ENCODE measurements at places on chromosomes 2 and 18.

- no peak for DNase-seq
Observed at GRCh38 chr18:24797981-24798380, 337.5 kb downstream of the HRH4 start.

DNA sequence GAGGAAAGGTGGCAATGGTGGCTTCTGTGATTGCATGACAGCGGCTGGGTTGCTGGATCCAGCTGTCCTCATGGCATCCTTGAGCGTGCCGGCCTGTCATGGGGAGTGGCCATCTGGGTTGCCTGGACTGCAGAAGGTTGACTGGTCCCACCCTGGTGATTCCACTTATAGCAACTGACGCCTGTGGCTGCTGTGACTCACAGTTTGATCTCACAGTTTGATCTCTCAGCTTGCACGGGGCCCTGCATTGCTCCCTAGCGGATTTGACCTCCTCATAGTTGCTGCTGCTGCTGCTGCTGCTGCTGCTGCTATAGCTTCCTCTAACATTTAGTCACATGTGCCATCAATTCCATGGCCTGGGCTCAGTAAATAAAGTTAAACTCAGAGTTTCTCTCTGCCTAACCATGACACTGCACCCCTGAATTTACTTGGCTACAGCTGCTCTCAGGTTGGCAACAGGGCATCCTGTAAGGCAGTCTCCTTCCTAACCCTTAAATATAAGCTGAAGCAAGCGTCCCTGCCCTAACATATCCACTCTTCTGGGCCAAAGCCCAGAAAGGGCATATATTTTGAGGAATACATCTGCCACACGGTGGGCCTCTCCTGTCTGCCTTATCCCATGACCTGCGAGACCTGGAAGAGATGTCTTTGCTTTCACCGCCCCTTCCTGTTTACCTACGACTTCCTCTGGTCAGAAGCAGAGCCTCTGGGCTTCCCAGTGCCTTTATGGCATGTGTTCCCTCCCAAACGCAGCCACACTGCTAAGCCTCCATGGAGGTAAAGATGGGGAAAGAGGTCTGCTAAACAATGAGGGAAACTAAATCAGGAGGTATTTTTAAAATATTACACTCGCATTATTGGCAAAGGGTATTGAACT, 37.8 kb upstream of the CCDC150 start:
- peak; percentile 92 for DNase-seq

- DNase-seq = no peak
Observed at GRCh38 chr2:128469875-128470274, 151.2 kb upstream of the HS6ST1 start.

GRCh38 chr2:232584238-232584637, 33.7 kb downstream of the EIF4E2 start:
- DNase-seq = no peak

- no peak for DNase-seq
Observed at GRCh38 chr2:98455494-98455976, 10.9 kb downstream of the INPP4A start.

- DNase-seq = no peak
Observed at GRCh38 chr18:58231930-58232329, 187.9 kb downstream of the NEDD4L start.

DNA sequence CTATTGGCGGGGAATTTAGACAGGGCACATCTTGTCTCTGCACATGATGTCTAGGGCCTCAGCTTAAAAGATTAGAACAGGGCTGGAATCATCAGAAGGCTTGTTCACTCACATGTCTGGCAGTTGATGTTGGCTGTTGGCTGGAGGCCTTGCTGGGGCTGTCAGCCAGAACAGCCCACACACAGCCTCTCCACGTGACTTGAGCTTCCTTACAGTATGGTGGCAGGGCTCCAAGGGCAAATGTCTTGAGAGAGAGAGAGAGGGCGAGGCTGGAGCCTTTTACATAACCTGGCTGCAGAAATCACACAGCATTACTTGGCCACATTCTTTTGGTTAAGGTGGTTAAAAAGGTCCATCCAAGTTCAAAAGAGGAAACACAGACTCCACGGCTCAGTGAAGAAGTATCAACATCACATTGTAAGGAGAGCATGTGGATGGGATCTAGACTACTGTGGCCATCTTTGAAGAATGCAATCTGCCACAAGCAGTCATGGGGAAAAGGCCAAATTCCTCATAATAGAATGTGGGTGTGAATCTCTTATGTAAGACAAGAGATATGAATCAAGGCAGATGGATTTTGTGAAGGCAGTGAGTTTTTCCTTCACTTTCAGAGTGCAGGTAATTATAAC, 30.4 kb downstream of the SRSF7 start:
- DNase-seq = peak; percentile 96

GRCh38 chr2:424306-425171, 136.6 kb upstream of the ALKAL2 start:
- DNase-seq = no peak

- DNase-seq = no peak
Observed at GRCh38 chr2:25401307-25402026, 59.7 kb upstream of the DNMT3A start.

DNA sequence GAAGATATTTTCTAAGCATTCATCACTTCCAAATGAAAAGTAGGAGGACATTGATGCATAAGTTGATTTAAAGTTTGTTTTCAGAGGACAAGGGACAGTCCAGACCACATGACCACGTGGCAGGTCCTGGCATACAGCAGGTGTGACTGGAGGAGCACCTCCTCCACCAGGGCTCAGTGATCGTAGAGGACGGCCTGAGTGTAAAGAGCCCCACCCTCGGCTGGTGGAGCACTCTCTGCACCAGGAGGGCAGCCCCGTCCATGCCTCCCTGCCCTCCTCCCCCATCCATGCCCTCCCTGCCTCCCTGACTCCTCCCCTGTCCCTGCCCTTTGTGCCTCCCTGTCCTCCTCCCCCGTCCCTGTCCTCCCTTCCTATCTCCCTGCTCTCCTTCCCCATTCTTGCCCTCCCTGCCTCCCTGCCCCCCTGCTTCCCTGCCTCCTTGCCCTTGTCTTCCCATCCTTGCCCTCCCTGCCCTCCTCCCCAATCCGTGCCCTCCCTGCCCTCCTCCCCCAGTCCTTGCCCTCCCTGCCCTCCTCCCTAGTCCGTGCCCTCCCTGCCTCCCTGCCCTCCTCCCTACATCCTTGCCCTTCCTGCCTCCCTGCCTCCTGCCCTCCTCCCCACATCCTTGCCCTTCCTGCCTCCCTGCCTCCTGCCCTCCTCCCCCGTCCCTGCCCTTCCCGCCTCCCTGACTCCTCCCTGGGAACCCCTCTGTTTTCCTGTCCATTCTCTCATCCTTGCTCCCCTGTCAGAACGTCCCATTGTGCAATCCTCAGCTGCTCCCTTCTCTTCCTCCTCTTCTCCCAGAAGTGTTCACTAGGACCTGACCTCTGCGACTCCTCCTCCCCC, 47.9 kb downstream of the ANKMY1 start:
- DNase-seq = no peak

- DNase-seq = peak; percentile 18
Observed at GRCh38 chr2:20025065-20025786, 12.8 kb upstream of the MATN3 start.

- no peak for DNase-seq
Observed at GRCh38 chr2:101995804-101996203, 4.0 kb downstream of the IL1R2 start.

DNA sequence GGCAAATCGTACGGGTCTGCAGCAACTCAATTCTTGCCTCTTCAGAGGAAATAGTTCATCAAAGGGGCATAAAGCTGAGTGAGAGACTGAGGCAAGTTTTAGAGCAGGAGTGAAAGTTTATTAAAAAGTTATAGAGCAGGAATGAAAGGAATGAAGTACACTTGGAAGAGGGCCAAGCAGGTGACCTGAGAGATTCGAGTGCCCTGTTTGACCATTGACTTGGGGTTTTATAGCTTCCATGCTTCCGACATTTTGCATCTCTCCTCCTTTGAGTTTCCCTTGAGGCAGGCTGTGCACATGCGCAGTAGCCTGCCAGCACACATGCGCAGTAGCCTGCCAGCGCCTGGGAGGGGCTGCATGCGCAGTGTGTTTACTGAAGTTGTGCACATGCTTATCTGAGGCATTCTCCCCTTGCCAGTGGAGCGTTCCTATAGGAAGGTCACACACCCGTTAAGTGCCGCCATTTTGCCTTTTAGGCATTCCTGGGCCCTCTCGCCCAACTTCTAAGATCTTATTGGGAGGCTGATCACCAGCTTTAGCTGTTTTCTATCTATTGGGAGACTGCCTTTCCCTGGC, 265.5 kb upstream of the MGAT5 start:
- no peak for DNase-seq

GRCh38 chr2:46856336-46856735, 59.3 kb downstream of the MCFD2 start:
- DNase-seq = no peak

DNA sequence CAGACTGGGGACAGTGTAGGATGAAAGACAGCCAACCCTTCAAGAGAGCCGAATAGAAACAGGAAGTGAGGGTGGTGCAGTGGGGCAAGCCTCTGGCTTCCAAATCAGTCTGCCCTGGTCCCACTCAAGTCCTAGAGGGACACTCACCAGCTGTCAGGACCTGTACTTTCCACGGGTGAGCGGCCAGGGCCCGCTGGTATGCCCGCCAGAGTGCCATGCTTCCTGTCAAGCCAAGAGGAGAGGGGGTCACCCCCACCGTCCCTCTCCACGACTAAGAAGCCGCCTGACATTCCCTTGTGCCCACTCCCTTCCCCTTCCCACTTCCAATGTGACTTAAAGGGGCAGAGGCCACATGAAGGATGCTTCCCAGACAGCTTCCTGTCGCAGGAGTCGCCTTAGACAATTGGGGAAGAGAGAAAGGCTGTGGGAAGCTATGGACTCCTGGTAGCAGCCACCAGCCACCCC, 564 bp downstream of the MPV17 start:
- no peak for DNase-seq

DNA sequence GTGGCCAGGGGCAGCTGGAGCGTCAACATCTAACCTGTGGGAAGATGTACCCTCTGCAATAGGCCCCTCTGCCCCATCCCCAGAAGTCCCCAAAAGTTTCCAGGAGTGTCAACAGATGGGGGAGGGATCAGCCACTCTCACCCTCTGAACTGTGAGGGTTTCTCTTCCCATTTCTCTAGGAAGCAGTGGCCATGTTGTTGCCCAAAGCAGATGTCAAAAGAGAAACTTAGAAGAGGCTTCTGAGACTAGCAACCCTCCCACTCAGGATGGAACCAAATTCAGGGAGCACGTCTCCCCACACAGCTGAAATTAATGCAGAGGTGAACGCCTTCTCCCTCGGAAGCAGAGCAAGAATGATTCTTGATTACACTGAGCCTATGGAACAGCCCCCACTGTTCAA, 70.3 kb downstream of the ARL4C start:
- DNase-seq = no peak

DNA sequence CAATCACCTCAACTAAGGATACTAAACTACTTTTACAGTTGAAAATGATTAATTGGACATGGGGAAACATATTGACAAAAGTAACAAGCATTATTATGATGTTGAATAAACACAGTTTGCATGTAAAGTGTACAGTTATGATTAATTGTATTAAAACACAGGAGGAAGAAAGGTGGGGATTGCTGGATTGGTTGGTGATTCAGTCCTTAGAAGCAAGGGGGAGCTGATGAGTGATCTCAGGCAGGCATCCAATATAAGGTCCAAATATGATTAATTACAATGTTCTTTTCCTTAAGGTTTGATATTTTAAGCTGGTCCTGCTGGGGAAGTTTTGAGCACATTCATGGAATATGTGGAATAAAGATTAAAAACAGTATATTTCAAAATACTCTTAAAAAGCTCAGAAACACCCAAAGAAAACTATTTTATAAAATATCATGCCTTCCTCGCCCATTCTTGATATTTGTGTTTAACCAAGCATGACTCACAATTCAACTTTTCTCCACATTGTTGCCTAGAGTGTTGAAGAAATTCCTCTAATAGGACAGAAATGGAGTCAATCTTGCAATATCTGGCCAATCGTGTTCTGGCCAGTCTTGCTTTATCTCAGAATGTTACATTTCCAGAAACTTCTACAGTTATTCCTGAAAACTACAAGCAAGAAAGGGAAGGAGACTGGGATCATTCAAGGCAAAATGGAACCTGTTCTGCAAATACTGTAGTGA, 268.2 kb downstream of the RPIA start:
- peak; percentile 2 for DNase-seq

GRCh38 chr2:120875431-120875830, 139.8 kb downstream of the GLI2 start:
- no peak for DNase-seq

GRCh38 chr2:125310657-125311364, 1285.7 kb downstream of the CNTNAP5 start:
- DNase-seq = no peak

GRCh38 chr2:44579837-44580230, 218.1 kb downstream of the CAMKMT start:
- DNase-seq = no peak

GRCh38 chr2:119522671-119523070, 1.6 kb downstream of the SCTR start:
- no peak for DNase-seq

- DNase-seq = no peak
Observed at GRCh38 chr2:195468771-195469170, 188.3 kb upstream of the SLC39A10 start.

- DNase-seq = no peak
Observed at GRCh38 chr2:135999899-136000298, 14.5 kb upstream of the DARS1 start.

- no peak for DNase-seq
Observed at GRCh38 chr2:109138449-109138848, 9.4 kb downstream of the SH3RF3 start.

GRCh38 chr2:69624611-69625010, 18.9 kb downstream of the AAK1 start:
- DNase-seq = no peak

DNA sequence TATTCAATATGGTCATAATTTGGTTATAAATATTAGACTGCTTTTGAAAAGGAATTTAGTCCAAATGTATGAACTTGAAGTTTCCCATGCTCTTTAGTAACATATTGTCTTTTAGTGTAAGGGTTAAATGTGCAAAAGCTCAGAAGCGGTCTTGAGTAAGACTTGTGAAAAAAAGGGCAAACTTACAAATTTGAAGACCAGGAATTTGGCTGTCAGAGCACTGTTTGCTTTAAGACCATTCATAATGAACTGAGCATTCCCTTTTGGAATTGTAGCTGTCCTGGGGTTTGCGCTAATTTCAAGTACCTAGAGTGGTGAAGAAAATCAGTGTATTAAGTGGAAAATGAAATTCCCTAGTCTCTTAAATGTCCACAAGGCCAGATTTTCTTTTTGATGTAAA, 6.9 kb upstream of the ZEB2 start:
- DNase-seq = no peak
